ENCODE measurements at places on chromosomes 3 and 15.

DNA sequence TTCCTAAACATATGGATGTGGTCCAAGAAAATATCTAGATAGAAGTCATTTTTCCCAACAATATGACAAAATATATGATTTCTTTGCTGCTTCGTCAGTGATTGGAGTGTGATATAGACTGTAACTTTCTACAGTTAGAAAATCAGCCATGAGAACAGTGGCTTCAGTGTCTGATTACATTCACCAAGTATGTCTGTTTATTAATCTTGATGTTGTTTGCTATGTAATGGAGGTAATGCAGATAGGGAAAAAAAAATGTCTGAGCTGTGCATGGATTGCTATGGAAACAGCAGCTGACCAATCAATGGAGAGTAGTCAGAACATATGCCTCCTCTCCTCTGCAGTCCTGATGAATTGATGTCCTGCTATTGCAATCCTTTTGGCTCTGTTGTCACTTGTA lies 72.3 kb upstream of the GAP43 start:
- DNase-seq: no peak

DNA sequence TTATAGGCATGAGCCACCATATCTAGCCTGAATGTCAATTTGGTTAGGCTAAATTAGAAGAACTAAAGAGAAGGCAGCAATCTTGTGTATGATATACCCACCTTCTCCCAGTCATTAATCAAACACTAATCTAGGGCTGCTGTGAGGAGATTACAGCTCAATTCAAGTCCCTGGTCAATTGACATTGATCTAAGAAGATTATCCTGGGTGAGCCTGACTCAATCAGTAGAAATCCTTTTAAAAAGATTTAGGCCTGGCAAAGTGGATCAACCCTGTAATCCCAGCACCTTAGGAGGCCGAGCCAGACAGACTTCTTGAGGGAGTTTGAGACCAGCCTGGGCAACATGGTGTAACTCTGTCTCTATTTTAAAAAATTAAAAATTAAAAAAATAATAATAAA lies 2.5 kb upstream of the DNAH12 start:
- DNase-seq: no peak

- DNase-seq: no peak
Observed at GRCh38 chr3:23396746-23397145, 193.6 kb downstream of the UBE2E2 start.

GRCh38 chr3:37885814-37886213 lies 24.1 kb downstream of the CTDSPL start:
- DNase-seq: no peak

DNA sequence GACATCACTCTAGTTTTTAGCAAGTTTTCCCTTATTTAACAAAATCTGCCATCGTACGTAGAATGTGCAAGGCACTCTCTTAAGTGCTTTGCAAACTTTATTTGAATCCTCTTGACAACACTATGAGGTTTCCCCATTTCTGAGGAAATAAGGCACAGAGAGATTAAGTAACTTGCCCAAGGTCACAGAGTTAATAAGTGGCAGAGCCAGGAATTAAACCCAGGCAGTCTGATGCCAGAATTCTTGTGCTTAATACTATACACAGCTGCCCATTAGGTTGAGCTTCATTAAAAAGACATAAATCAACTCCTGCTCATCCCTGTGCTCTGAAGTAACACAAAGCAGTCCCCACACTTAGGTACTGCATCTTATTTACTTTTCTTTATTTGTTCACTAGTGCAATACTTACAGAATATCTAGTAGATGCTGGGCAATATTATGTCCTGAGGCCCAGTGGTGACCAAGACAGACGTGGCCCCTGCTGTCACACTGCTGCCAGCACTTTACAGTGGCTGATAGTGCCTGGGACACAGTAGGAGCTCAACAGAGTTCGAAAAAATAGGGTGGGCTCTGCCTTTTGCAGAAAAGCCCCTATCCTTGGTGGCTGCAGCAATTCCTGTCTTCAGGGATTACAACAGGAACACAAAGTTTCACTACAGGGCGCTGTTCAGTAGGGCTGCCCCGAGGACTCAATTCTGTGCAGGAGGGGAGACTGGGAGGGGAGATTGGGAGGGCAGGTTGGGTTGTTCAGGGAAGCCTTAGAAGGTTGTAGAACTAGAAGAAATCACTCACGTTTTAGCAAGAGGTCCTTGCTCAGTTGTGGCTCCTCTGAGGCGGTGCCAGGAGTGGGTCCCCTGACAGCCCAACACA lies 138.3 kb upstream of the TPM1 start:
- peak; percentile 34 for DNase-seq

DNA sequence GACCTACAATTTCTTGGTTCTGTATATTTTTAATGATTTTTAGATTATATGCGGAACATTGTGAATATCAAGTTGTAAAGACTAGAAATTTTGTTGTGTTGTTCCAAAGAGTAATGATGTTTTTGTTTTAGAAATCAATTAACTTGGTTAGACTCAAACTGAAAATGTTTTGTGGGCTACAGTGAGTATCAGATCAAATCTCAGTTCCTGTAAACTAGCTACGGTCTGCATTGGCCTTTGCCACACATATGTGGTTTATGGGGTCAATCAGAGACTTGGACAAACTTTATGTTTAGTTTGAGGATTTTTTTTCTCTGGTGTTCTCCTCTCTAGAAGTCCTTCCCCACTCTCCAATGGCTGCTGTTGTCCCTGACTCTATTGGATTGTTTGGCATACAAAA lies 308.0 kb upstream of the THRB start:
- no peak for DNase-seq

GRCh38 chr3:138786788-138787271 lies 47.9 kb downstream of the PIK3CB start:
- no peak for DNase-seq

DNA sequence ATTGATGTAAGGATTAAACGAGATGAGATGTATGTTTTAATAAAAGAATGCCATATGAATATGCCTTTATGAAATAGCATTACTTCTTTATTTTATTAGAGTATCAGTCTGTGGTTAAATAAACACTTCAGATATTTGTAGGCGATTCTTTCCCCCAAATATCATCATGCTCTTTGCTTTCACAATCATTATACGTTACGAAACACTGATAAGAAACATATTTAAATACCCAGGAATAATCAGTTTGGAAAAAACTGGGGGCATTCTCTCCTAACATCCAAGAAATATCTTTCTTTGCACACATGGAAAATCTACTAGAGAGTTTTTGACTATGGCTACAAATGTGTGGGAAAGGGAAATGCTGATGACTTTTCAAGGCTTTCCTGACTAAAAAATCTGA lies 4.4 kb upstream of the PLAAT1 start:
- no peak for DNase-seq

DNA sequence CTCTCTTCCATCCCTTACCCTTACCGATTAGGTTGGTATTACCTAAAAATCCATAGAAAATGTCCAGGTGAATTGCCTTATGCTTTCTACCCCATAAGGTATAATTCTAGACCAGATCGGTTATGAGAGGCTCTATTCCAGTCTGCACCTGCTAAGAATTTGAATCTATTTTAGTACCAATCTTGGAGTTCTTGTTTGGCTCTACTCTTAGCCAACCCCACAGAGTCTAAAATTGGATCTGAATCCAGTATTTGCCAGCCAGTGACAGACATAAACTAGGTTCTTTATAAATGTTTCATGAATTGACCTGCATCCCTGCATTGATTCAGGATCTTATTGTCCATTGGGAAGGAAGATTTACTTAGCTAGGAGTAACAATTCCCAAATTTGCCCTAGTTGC lies 6.5 kb downstream of the KLHL24 start:
- no peak for DNase-seq

DNA sequence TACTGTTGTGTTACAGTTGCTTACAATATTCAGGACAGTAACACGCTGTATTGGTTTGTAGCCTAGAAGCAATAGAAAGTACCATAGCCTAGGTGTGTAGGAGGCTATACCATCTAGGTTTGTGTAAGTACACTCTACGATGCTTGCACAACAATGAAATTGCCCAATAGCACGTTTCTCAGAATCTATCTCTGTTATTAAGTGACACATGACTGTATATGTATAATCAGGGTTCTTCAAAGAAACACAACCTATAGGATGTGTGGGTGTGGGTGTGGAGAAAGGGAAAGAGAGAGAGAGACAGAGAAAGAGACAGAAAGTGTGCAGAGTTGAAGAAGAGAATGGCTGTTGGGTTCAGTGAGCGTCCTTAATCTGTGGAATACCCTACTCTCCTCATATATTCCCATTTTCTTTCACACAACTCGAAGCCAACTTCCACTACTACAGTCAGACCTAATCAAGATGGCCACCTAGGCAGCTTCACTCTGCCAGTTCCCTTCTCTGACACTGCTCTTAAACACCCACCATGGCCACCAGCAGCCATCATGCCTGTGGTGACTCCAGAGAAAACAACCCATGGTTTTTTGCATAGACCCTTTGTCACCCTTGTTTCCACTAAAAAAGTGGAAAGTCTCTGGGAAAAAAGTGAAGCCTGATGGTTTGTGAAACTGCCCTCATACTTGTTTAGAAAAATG lies 5.8 kb upstream of the PPP4R2 start:
- no peak for DNase-seq

- DNase-seq: no peak
Observed at GRCh38 chr3:24591661-24592555, 97.3 kb upstream of the THRB start.

Measured in activated gamma-delta T cell treated with Interleukin-2 at 50 U/mL for 16 hours (primary cell).